ENCODE measurements at places on chromosomes 13 and 19.

GRCh38 chr13:44397766-44398223 is 24.2 kb downstream of the SERP2 start:
- no peak for DNase-seq

DNA sequence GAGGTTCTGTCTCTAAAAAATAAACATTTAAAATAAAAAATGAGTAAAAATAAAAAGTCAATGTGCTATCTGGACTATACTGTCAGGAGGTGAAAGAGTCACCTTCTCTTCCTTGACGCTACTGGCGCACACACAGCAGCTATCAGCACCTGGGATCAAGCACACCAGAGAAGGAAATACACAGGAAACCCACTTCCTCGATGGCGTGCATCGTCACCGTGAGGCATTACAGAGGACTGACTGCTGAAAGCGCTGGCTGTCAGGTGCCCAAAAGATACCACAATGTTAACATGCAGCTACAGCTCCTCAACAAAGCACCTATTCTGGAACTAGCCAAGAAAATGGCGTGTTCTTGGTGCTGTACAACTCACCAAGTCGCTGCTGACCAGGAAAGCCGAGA is 6.1 kb downstream of the SLC35E1 start:
- DNase-seq: no peak

- no peak for DNase-seq
These were observed 2.1 kb downstream of the CILP2 start for GRCh38 chr19:19540064-19540714.

DNA sequence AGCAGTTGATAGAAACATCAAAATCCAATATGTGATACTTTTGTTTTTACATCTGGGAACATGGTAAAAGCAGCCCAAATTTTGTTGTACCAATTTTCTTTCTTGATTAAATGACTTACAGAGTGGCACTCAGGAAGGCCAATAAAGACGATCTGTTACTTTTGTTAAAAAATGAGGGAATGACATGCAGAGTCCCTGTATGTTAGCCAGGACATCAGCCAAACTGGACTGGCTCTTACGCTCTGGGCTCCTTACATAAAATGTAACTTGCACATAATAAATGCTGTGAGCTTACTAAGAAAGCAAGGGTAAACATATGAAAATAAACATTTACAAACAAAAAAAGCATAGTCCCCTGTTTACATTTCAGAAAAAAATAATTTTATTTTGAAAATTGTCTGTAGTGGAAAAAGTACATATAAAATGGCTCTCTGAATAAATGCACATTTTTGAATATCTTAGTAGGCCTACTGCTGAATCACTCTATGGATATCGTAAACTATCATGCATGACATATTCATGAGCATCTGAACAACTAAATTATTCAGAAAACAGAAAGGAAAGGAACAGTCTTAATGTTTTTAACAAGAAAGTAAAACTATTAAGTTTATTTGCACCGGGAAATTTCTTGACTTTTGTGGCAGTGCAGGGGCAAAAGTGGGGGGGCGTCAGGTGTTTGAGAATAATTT is 534.5 kb downstream of the KCTD12 start:
- no peak for DNase-seq

DNA sequence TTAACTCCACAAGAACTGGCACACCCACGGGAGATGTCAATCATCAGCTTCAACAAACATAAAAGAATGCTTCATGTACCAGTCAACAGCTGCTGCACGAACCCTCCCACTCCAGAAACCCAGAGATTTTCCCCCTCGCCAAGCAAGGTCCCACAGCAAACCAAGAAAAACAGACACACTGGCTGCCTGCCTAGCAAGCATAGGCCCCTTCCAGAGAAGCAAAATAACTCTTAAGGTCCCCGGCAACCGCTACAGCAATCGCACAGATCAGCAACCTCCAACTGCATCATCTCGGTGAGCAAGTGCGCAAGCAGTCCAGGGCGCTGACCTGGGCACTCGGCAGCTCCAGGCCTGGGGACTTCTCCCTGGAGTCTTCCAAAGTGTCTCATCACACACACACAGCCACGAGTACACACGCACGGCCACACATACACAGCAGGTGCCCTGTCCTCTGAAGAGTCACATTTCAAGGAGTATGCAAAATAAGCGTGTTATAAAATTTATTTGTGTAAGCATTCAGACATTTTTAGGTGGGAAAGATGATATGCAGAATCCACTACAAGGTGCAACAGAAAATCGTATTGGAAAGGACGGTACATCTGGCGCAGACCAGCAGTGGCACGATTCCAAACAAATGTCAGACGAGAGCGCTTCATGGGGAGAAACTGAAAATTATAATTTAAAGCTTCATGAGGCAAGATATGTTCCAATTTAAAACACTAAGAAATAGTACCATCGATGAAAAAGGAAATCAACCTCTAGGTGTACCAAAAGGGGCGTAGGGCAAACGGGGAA is 125.0 kb downstream of the STK24 start:
- no peak for DNase-seq

- no peak for DNase-seq
These were observed 2.4 kb upstream of the ITGBL1 start for GRCh38 chr13:101449790-101450748.

- DNase-seq: no peak
These were observed 109.5 kb upstream of the MIR17HG start for GRCh38 chr13:91238036-91238435.

Measured in NCI-H1436 treated with DMSO at 0.1 percent for 48 hours (cell line).